ENCODE measurements at places on chromosomes 2 and 18.

DNA sequence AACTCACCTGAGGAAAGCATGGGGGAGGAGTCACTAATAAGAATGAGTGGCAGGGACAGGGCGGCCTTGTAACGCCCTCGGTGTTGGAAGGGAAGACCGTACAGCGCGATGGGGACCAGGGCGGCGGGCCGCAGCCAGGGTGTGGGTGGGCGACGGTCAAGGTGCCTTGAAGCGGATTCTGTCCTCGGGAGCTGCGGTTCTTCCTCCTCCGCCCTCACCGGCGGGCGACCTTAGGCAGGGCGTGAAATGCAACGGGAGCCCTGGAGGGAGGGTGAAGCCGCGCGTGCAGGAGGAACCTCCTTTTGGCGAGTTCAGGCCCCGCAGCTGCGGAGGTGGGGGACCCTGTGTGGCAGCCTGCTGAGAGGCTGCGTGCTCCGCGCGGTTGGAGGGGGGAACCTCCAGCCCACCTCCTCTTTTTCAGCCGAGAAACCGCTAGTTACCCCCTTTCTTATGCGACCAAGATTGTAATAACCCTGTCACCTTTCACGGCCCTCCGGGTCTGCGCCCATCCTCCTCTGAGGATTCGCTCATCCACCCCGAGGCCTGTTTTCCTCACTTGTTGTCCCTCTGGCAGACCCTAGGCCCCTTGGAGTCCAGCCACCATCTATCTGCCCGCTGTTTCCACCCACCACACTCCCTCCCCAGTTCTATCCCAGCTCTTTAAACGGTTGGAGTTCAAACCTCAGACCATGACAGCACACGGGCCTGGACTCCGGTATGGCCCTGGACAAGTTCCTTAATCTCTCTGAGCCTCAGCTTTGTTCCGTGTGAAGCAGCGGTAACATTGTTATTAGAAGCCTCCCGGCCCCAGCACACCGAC lies 823 bp upstream of the RNU2-63P start:
- no peak for DNase-seq

DNA sequence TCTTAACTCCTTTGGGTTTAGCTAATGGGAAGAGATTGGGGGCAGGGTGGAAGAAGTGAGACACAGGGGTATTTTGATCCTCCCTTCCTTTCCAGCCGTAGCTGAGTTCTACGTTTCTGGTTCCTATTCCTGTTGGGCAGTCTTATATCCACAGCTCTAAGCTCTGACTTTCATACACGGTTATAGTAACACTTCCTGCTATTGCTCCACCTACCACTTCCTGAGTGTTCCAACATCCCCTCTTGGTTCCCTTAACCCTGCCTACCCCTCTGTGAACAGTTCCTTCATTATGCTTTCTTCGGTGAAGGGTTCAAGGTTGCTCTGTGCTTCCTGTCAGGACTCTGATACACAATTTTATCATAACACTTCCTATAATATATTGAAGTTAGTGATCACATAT lies 205.1 kb downstream of the DNAH7 start:
- no peak for DNase-seq

- DNase-seq: no peak
Observed at GRCh38 chr2:219045937-219046550, 4.7 kb upstream of the CFAP65 start.

DNA sequence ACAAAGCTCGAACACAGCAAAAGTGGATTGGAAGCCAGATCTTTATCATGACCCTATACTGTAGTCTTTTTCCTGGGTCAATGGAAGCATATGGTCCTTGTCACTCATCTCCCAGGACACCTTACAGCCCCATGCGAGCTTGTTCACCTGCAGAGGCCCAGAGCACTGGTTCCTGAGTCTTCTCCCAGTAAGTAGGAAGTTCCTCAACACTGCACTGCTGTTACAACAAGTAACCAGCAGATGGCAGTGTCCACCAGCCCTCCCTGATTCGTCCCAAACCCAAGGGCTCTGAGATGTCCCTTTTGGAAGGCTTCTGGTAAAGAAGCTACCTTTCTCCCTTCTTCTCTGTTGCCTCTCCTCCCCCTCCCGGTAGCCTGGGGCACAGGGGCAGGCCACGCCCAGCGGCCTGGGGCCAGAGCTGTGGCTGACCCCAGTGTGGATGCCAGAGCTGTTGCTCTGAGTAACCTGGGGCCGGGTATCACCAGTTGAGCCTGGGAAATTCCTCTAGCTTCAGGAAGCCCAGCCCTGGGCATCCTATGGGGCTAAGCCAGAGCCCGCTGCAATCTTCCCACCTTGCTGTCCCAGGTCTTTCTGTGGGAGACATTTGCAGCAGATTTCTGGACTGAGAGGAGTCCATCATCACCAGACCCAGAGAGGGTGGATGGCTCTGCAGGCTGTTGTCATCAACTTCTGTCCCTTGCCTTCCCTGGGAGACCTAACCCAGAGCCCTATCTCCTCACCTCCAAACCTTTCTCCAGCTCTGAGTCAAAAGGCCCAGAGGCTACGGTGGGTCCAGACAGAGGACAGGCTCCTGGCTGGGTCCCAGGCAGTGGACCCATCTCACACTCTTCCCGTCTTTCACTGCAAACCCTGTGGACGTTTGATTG lies 5.3 kb upstream of the GDF7 start:
- peak; percentile 53 for DNase-seq

DNA sequence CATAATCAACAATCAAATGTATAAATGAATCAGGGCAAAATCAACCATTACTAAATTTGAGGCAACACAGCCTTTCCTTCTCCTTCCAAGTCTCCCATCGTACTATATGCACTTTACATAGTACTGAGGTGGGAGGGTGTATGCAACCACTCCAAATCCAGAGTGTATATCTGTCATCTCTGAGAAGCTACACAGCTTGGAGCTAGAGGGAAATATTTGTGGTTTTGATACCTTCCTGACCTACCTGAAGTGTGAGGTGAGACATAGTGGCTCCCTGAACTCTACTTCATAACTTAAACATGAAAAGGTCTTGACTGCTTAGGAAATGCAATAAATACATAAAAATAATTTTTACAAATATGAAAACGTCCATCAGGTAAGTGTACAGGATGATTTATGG lies 30.1 kb upstream of the SLC40A1 start:
- DNase-seq: no peak

GRCh38 chr2:204491528-204491927 lies 53.7 kb upstream of the PARD3B start:
- DNase-seq: no peak

- DNase-seq: no peak
Observed at GRCh38 chr2:137321566-137321965, 556.2 kb downstream of the THSD7B start.

DNA sequence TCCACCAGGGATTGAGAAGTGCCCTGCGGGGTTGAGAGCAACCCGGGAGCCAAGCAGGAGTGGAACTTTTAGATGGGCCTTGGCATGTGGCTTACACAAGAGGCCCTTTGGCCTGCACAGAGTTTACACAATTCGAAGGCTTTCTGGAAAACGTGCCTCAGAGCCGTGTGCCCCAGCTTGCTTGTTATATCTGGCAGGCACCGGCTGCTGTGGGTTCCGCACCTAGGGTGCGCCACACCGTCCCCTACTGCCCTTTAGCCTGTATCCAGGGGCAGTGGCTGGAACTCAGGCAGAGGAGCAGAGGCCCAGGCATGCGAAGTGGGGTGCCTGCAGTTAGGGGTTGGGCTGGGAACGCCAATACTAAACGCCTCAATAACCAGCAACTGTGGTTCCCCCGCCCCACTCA lies 32.9 kb upstream of the EDAR start:
- no peak for DNase-seq

DNA sequence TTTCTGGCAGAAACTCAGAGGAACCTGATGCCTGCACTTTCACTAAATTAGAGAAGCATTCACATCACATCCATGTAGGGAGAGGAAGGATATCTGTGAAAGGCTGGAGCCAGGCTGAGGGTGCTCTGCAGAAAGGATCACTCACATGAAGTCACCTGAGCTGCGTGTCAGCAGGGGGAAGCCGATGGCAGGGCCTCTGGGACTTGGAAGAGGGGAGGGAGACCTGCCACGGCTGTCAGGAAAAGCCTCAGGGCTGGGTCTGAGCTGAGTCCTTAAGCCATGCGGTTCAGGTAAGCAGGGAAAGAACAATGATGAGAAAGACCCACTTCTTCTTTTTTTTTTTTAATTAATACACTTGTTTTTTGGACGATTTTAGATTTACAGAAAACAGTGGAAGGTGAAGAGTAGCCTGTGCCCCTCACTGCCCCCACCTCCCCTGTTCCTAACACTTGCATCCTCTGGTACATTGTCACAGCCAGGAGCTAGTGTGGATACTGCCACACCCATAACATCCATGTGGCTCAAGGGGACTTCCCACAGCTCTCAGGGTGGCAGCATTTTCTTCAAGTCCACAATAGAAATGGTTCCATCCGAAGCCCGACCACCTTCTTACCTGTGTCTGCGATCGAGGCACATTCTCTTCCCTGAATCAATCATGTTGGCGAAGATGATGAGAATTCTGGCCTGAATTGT lies 156.5 kb upstream of the TPO start:
- DNase-seq: no peak

All from H4 (cell line).